ENCODE measurements at places on chromosomes 3 and 15.

GRCh38 chr3:29275309-29275708 lies 5.6 kb upstream of the RBMS3 start:
- DNase-seq = no peak

DNA sequence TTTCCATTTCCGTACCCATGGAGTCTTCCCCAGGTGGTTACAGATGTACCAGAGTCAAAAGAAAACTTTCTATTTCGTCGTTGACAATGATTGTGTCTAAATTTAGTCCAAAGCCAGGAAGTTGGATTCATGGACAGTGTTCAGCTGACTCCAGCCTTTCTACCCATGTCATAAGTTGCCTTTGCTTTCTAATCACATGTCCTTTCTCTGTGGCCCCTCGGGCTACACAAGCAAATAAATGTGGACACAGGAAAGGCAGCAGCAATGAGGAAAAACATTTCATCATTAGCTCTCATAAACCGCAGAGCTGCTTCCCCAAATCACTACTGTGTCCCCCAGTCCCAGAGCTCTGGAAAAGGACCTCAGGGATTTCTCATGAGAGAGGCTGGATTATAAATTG lies 82.0 kb downstream of the USF3 start:
- DNase-seq = no peak

DNA sequence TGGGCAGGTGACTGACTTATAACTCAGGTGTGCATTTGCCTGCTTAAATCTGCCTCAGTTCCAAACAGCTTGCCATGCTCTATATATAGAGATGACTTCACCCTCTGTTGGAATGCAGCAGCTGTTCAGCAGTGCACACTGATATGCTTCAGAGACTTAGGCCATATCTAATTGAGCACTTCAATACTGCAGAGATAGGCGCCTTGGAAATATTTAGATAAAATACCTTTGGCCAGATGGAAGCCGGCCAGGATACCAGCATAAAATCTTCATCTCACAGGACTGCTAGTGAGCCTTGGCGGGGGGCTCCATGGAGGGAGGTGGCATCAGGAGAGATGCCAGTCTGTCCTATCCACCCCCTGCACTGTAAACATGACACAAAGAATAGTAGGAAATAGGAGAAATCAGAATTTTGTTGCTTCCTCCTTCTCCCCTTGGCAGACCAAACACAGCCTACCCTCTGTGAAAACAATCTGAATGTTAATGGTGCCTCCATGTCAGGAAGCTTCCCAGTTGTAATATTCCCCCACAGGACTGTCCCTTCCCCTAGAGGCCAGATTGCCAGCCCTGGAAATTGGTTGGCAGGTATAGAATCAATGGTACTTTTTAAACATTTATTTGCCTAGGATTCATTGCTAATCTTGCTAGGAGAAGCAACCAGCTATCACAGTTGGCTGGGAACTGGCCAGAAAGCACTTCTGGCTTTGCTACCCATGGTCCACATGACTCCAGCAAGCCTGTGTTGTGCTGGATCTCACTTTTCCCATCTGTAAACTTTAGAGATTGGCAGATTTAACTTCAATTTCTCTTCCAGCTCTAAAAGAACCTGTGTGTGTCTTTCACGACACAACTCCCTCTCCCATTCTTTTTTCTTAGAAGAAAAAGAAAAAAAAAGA lies 215.5 kb upstream of the KCNMB2 start:
- DNase-seq = no peak

- DNase-seq = no peak
Measured at GRCh38 chr3:127113571-127113891, 79.4 kb upstream of the PRR23E start.

DNA sequence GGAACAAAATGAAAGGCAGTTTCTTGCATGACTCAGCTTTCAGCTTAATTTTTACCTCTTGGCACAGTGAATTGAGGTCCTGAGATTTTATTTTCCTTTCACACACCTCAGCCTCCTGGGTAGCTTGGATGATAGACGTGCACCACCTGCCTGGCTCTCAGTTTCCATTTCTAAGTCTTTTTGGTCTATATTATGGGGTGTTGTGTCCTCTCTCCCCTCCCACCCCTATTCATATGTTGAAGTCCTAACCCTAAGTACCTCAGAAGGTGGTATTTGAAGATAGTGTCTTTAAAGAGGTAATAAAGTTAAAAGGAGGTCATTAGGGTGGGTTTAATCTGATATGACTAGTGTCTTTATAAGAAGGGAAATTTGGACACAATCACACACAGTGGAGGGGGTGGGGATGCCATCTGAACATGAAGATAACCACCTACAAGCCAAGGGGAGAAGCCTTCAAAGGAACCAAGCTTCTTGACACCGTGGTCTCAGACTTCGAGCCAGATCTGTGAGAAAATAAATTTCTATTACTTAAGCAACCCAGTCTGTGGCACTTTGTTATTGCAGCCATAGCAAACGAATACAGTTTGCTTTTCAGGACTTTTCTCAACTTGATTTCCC lies 85.2 kb downstream of the STRIT1 start:
- no peak for DNase-seq

GRCh38 chr3:55620351-55621025 lies 133.4 kb upstream of the WNT5A start:
- DNase-seq = no peak

DNA sequence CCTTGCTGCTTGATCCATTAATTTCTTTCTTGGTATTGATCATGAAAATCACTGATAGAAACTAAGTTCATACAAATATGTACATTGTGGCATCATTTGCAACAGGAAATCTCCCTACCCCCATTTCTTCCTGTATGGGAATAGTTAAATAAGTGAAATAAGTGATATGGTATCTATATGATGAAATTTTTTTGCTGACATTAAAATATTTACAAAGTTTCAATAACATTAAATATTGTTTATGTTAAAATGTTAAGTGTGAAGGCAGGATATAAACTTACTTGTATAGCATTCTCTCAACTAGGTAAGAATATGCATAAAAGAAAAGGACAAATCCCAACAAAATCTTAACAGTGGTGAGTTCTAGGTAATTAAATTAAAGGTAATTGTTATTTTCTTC lies 60.1 kb upstream of the ETV5 start:
- no peak for DNase-seq

GRCh38 chr15:66220601-66221000 lies 32.9 kb downstream of the MEGF11 start:
- no peak for DNase-seq

DNA sequence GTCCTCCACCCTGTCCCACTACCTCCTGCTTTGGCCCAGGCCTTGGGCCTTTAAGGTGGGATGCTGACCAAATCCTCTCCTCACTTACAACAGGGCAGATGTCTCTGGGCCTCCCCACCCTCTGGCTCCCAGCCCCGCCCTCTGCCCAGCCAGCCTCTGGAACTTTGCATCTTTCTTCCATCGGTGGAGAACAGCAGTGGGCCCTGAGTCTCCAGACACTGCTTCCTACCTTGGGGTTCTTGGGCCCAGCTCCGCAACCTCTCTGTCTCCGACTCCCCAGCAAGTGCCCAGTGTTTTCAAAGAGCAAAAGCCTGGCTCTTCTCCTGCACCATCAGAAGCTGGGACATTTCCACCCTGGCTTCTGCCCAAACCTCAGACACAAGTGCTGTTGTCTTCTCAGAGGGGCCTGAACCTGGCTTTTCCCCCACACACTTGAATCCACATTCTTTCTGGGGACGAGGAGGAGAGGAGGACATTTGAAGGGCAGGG lies 33.1 kb downstream of the MRAS start:
- DNase-seq = no peak

DNA sequence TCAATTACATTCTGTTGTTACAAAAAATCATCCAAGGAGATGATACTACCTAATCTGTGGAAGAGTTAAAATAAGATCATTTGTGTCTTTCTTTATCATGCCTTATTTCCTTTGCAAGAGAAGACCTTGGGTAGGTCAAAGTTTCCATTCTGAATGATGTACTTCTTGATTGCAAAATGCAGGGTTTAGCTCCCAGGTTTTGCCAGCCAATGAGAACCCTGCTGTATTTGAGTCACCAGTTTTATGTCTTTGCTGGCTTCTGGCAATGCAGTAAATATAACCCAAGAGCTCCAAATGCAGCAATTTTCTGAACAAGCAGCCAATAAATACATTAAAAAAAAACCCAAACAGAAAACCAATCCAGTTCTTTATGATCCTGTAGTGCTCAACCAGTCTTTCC lies 204.9 kb downstream of the CADPS start:
- DNase-seq = no peak
